ENCODE measurements at places on chromosomes 4 and X.

GRCh38 chr4:178970433-178971140 lies 1528.3 kb upstream of the AGA start:
- no peak for DNase-seq

DNA sequence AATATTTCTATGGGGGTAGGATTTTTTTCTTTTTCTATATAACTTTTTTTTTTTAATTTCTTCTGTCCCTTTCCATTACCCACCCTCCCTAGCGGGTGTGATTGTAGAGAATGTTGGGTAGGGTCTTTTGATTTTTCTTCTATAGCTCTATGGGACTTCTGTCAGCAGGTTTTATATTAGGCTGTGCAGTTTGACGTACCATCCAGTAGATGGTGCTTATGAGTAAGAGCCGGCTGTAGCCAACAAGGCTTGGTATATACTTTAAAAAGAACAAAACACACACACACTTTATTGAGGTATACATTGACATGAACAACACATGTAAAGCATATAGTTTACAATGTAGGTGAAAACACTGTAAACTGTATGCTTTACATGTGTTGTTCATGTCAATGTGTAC lies 247.9 kb upstream of the POF1B start:
- DNase-seq, result no peak

- DNase-seq, result peak; percentile 38
Observed at GRCh38 chr4:86496094-86497080, 97.7 kb upstream of the PTPN13 start.

DNA sequence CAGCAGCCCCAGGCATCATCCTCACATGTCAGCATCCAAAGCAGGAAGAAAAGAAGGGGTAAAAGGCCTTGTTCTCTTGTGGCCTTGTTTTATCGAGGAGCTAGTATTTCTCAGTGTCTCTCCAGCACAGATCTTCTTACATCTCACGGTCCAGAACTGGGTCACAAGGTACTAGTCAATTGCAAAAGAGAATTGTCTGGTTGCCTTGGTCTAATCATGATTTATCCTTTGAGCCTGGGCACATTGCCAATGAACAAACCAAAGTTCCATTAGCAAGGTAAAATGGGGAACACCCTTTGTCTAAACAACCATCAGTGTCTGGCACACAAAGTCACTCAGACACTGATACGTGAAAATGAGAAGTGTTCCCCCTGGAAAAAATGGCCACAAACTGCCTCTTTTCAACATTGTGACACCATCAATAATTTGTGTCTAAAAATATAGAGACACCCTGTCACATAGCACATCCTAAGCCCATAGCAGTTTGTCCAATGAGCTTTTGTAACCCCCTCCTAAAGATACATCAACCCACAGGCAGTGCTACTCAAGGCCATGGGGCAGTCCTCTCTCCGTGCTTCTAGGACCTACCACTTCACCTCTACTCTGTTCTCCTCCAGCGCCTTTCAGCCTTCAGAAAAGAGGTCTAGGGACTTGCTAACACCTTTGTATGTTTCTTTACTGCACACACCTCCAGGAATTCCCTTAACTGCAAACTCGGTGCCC lies 534.4 kb downstream of the MID1IP1 start:
- DNase-seq, result peak; percentile 22

- peak; percentile 27 for DNase-seq
Observed at GRCh38 chr4:108029016-108029720, 39.5 kb downstream of the HADH start.

GRCh38 chr4:151541389-151542071 lies 132.6 kb downstream of the FHIP1A start:
- no peak for DNase-seq

GRCh38 chrX:28719620-28720019 lies 132.4 kb downstream of the IL1RAPL1 start:
- DNase-seq, result no peak

- DNase-seq, result peak; percentile 50
Observed at GRCh38 chrX:19544693-19545305, 29.5 kb upstream of the MAP3K15 start.

DNA sequence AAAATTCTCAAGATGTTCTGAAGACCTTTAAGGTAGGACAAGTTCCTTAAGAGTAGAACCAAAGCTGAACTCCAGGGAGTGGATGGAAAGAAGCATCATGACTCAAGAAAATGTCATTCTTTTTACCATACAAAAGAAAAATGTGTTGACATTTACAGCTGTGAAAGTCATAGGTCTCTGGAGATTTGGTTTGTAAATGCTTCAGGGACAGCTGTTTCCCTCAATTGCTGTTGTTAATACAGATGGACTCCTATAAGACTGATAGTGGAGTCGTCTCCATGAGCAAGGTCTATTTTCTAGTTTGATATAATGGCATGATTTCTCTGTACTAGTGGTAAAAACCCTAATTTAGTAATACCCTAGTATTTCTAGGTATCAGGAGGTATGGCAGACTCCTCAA lies 101.7 kb downstream of the PHOX2B start:
- no peak for DNase-seq

- DNase-seq, result no peak
Observed at GRCh38 chrX:68936608-68937007, 107.8 kb downstream of the EFNB1 start.

DNA sequence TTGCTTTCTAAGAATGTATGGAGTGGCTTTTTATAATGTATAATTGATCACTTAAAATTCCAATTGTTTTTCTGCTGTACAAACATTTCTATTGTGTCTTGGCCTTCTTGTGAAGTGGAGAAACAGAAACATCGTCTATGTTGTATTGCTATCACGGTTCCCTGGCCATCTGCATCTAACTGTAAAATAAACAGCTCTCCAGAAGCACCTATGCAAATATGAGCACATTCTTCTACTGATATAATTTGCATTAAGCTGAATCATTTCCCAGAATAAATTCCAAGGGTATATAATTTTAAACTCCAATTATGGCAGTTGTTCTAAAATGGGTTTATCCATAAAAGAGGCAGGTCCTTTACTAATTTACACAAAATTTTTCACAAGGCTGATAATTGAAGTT lies 261.6 kb upstream of the STS start:
- DNase-seq, result no peak

- no peak for DNase-seq
Observed at GRCh38 chr4:166274136-166274761, 401.2 kb downstream of the TLL1 start.

DNA sequence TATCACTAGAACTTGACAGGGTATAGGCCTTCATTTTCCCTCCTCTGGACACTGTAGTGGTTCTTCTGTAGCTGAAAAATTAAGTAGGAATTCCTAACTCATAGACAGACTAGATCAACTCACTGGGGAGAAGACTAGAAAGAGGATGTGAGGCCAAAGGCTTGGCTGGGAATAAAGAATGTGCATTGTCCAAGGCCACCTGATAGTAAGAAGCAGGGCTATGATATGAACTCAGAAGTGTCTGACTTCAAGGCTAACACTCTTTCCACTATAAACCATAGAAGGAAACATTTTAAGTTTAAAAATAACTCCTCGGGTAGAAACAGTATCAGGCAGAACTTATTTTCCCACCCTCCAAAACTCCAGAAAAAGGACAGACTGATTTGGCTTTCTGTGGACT lies 346.6 kb downstream of the OPHN1 start:
- DNase-seq, result no peak

GRCh38 chr4:96295143-96295741 lies 455.3 kb downstream of the PDHA2 start:
- no peak for DNase-seq

- DNase-seq, result no peak
Observed at GRCh38 chr4:37645736-37646135, 40.4 kb downstream of the RELL1 start.

DNA sequence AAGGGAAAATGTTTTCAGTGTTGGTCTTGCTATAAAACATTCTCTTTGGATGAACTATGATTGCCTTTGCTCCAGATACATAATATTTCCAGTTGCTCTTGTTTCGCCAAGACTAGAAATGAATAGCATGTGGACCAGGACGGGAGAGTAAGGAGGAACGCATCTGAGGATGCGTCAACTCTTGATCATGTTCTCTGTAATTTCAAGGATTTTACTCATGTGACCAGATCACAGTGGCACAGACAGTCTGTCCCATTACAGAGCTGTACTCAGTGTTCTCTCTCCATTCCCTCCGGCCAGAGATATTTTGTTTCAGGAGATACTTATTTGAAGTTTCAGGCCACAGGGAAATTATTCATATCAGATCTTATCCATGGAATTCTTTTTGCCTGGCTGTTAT lies 266.6 kb downstream of the MID1IP1 start:
- DNase-seq, result no peak

- no peak for DNase-seq
Observed at GRCh38 chrX:112163906-112164305, 81.3 kb upstream of the TRPC5 start.

- no peak for DNase-seq
Observed at GRCh38 chr4:26515936-26516335, 25.7 kb upstream of the CCKAR start.

DNA sequence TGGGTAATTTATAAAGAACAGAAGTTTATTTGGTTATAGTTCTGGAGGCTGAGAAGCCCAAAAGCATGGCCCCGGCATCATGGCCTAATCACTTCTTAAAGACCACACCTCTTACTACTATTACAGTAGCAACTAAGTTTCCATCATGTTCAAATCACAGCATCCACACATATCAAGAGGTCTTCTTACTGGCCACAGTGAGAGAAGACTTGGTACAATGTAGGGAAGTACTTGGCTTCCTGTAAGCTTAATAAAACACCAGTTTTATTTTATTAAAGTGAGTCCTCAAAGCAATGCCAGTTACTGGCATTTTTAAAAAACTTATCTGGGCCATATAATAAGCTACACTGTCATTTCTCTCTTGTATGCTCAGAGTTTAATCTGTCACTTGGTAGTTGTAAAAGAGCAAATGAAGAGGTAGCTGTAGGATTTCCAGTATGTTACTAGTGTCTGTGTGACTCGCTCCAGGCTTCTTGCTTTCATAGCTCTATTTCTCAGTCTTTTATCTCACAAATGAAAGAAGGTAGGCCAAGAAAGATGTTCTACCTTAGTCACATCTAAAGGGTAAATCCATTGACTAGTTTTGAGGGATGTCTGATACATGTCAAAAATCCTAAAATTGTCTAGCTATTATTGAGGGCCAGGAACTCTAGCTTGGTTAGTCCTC lies 159.2 kb upstream of the CPEB2 start:
- DNase-seq, result no peak

DNA sequence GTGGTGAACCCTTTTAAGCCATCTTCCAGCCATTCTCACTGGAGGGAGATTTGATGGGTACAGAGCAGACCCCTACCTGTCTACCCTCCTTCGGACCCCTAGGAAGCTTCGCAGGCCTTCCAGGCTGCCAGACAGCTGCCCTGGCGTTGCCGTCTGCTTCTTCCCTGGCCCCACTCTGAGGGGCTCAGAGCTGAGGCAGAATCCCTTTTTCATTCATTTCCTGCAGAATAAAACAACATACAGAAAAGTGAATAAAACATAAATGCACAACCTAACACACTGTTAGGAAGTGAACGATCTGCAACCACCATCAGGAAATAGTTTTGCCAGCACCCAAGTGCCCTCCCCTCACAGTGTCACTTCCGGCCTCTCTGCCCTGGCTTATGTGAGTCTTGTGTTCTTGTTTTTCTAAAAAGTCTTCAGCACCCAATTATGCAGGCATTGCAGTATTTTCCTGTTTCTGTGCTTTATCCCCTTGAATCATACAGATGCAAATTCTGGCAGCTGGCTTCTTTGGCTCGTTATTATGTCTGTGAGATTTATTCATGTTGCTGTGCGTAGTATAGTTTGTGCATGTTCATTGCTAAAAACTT lies 5.6 kb upstream of the ADD1 start:
- peak; percentile 78 for DNase-seq

DNA sequence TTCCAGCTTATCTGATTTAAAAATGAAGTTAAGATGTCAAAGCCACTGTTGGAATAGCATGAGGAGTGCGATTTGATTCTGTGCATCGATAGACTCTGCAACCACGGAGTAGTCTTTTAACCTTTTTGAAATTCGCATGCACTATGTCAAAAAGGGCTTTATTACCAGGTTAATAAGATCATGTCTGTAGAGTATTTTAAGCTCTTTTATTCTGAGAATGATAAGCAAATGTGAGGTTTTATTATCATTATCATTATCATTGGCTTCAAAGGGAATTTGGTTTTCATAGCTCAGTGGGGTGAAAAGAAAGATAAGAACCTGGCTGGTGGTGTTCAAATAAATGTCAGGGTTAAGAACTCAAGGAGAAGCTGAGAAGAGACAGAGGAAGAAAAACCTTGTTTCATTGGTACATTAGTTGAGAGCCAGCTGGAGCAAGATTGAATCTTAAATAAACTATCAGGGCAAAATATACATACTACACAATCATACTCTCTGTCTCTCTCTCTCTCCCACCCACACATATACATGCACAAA lies 102.6 kb downstream of the MMRN1 start:
- no peak for DNase-seq

DNA sequence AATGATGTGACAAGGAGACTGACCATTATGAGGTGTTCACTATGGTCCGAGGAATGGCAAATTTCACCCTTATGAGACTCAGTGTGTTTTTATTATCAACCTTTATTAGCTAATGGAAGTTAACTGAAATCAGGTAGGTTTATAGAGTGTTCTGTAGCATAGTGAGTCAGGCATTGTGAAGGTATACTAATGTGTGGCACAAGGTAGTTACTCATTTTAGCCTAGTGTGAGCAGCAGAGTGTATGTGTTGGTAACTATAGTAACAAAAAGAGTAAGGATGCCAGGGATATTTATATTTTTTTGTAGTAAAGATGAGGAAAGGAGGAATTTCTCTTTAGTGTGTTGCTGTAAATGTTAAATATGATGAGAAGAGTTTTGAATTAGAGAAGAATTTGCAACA lies 12.0 kb downstream of the PDLIM5 start:
- no peak for DNase-seq

- DNase-seq, result peak; percentile 65
Observed at GRCh38 chr4:80202741-80203553, 5.6 kb downstream of the PRDM8 start.

DNA sequence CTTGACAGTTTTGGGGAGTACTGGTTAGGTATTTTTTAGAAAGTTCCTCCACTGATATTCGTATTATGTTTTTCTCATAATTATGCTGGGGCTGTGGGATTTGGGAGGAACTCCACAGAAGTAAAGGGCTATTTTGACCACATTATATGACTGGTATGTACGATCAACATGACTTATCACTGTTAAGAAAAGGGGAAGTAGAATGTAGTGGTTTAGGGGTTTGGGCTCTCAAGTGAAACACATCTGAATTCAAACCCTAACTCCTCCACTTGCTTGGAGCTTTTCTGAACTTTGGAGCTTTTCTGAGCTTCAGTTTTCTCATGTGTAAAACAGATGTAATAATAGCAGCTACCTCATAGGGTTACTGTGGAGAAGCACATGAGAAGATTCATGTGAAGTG lies 96.4 kb upstream of the C1GALT1C1 start:
- no peak for DNase-seq

GRCh38 chr4:166144607-166145006 lies 271.6 kb downstream of the TLL1 start:
- DNase-seq, result no peak

- DNase-seq, result no peak
Observed at GRCh38 chr4:34000356-34000755, 2244.0 kb downstream of the ARAP2 start.

- DNase-seq, result peak; percentile 14
Observed at GRCh38 chr4:185128272-185129119, 14.6 kb upstream of the SLC25A4 start.
